Natural killer cell treated with Interleukin-12 subunit alpha and Interleukin-12 subunit beta and Interleukin-15 and Interleukin-18, amount 100 ng/mL, for 72 hours (primary cell): ENCODE measurements at places on chromosomes 4 and X.

DNA sequence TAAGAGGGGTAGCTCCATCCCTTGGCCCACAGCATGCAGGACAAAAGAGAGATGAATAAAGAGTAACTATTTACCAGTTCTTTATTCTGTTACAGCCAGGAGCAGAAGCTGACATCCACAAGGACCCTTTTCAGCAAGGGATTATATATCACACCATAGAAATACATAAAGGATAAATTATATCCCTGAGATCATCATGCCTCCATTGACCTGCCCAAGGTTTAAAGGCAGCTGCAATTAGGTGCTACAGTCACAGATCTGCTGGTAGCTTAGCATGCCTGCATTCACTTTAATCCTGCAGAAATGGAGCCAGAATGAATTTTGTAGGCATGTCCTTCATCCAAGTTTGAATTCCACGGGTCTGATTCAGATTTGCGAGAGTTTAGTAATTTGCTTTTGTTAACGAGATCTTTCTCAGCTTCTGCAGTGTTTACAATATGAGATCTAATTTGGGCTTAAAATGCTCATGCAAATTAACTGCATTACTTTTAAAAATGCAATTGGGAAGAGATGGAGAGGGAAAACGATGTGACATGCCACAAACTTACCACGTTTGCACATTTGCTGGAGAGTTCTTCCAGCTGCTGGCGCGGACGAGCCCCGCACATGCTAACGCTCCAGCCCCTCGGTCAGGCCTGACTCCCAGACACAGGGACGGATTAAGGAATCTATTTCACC lies 327.0 kb upstream of the NOCT start:
- no peak for DNase-seq

GRCh38 chrX:13697455-13697854 lies 8.5 kb downstream of the RAB9A start:
- DNase-seq: no peak

DNA sequence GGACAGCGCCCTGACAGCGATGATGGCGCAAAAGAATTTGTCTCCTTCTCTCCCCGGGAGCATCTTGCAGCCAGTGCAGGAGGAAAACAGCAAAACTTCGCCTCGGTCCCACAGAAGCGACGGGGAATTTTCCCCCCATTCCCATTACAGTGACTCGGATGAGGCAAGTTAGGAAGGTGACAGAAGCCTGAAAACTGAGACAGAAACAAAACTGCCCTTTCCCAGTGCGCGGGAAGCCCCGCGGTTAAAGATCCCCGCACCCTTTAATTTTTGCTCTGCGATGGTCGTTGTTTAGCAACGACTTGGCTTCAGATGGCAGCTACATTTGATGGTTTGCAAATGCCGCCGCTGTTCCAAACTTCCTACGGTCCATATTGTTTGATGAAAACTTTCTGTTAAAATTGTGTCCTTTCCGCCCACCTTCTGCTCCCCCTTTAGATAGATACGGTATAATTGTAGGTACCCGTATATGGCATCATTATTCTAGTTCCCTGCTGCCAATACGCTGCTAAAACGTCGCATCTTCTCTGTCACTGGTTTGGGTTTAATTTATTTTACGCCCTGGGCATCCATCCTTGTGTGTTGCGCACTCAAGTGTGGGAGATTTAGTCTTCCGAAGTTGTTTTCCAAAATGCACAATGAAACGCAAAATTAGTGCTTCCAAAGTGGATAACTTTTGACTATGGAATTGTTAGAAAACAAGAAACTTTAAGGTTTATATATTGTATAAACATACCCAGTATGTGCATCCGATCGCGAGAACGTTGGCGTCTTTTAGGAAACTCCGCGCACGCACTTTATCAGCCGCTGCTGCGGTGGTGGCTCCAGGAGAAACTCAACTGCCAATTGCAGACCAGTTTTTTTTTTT lies 1.5 kb downstream of the ATOH1 start:
- no peak for DNase-seq

DNA sequence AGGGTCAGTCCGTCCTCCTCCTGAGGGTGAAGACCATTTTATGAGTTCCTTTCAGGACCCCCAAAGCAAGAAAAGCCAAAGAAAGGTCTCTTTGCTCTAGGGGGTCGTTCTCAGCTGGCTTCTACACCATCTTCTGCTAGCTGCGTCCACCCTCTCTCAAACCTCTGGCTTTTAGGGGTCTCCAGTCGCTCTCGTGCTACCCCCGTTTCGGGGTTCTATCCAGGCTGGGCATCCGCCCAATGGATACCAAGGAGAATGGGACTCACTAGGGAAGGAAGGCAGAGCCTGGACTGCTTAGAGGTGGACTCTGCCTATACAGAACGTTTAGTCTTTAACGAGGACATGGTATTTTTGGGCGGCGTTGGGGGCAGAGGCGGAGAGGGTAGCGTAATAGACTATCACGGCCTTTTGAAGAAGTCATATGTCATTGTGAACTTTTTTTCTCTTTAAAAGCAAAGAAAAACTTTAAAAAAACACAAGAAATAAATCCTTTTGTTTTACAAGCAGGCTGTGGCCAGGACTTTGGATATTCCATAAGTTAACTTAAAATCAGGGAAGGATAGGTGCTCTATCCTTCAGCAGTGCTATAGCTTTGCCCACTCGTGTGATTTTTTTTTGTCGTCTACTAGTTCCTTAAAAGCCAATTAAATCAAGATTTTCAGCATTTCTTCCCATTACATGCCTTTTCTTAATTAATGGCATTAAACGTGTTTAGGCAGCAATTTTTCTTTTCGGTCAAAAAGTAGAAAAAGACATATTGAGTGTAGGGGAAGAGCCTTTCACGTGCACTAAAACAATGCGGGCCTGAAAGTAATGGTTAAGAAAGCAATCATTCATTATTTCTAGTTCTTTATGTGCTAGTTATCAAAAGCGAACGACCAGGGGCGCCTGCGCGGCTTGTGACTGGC lies 7.2 kb upstream of the PITX2 start:
- no peak for DNase-seq

- DNase-seq: no peak
These were observed 46.7 kb downstream of the DDX53 start for GRCh38 chrX:23046443-23046842.

GRCh38 chr4:13540446-13541175 lies 3.7 kb downstream of the NKX3-2 start:
- no peak for DNase-seq

GRCh38 chr4:55020131-55020530 lies 105.3 kb downstream of the KDR start:
- DNase-seq: no peak

DNA sequence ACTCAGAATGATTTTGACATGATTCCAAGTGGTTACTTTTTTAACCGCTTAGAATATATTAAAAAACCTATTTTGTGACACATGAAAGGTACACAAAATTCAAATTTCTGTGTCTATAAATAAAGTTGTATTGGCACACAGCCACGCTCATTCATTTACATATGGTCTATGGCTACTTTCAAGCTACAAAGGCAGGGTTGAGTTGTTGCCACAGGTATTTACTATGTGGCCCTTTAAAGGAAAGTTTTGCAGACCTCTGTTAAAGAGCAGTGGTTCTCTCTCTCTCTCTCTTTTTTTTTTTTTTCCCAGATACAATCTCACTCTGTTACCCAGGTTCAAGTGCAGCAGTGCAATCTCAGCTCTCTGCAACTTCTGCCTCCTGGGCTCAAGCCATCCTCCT lies 23.0 kb downstream of the GPM6B start:
- no peak for DNase-seq

DNA sequence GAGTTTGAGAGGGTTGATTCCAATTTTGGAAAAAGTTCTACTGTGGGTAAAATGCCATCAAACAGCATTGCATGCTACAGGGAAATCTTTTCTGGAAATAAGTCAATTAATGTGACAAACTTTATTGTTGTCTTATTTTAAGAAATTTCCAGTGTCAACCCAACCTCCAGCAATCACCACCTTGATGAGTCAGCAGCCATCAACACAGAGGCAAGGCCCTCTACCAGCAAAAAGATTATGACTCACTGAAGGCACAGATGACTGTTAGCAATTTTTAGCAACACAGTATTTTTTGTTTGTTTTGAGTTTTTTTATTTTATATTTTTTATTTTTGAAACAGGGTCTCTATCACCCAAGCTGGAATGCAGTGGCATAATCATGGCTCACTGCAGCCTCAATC lies 165.4 kb upstream of the C1QTNF7 start:
- DNase-seq: no peak

- no peak for DNase-seq
These were observed 825.8 kb upstream of the LCORL start for GRCh38 chr4:18847249-18847890.

DNA sequence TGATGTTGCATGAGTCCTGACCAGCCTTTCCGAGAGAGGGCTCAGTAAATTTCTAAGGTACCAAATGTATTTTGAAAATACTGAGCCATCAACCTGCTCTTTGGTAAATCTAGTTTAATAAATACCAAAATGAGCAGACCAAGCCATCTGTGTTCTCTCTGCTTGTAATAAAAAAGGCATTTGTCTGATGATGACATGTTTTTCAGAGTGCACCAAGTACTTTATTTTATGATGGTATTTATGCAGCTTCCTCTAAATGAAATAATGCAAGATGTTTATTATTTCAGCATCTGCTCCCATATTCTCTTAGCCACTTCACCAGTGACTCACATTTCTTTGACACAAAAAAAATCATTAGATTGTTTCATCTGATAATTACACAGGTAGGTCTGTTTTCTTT lies 700.5 kb downstream of the TRIML1 start:
- DNase-seq: no peak

GRCh38 chrX:63275127-63275526 lies 76.0 kb downstream of the SPIN4 start:
- DNase-seq: no peak
